Effector memory CD8-positive, alpha-beta T cell (primary cell): ENCODE measurements at places on chromosomes 7 and 10.

DNA sequence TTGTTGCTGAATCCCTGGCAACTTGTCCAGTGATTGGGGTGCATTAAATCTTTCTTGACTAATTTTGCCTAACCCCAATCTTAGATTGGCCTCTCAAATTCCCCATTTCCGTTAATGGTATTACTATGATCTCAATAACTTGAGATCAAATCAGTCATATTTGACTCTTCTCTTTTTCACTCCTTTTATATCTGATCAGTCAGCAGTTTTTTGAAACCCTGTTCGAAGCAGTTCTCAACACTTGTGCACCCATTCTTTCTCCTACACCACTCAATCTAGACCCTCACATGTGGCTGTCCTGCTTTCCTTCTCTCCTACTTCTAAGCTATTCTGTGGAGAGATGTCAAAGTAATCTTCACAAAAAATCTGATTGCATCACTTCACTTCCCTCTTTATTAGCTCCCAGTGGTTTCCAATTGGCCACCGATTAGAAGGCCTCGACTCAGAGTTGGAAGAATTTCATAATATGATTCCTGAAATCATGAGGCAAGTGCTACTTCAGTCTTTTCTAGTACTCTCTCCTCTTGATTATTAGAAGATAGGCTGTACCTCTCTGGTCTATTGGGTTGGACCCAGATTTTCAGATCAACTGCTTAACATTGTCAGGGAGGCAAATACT is 128.9 kb downstream of the ZNF365 start:
- H3K36me3 ChIP-seq, result no peaks in the 10 kb centered on the region
- no peak overlapping the region for H3K27ac ChIP-seq
- no peak overlapping the region for H3K4me3 ChIP-seq

GRCh38 chr7:143434660-143435059 is 8.6 kb upstream of the TAS2R60 start:
- peaks cover 35% of the 10 kb centered on the region for H3K27me3 ChIP-seq
- no peak for DNase-seq
- peaks cover 4% of the 10 kb centered on the region for H3K36me3 ChIP-seq
- H3K27ac ChIP-seq, result no peak overlapping the region
- H3K4me3 ChIP-seq, result no peak overlapping the region

DNA sequence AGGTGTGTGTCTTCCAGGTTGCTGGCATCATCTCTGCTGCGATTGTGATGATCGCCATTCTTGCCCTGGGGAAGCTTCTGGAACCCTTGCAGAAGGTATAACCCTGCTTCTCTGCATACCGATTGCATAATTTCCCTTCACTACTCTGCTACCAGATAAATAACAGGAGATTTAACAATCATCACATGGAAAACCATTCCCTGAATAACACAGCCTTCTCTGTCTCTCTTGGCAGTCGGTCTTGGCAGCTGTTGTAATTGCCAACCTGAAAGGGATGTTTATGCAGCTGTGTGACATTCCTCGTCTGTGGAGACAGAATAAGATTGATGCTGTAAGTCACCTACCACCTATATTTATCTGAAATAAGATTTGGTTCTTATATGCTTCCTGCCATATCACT is 33.8 kb downstream of the SLC26A4 start:
- no peak for DNase-seq
- H3K27me3 ChIP-seq, result peaks cover 41% of the 10 kb centered on the region
- H3K36me3 ChIP-seq, result no peaks in the 10 kb centered on the region
- no peaks in the 10 kb centered on the region for H3K4me1 ChIP-seq
- H3K4me3 ChIP-seq, result no peak overlapping the region
- no peak overlapping the region for H3K27ac ChIP-seq

DNA sequence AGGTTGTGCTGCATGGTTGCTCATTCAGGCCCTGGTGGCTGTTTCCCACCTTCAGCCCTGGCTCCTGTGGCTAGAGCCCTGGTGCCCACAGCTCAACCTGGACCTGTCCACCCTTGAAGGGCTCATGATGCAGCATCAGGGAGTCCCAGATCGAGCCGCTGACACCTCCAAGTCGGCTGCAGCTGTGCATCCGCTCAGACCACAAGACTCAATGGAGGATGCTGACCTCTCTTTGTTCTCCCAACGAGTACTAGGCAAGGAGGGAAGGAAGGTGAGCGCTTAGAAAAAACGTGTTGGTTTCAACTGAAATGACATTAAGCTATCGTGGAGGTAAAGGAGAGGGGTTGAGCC is 9.5 kb upstream of the C10orf95 start:
- H3K4me3 ChIP-seq, result peak overlapping the region; percentile 93
- peaks cover 8% of the 10 kb centered on the region for H3K36me3 ChIP-seq
- no peaks in the 10 kb centered on the region for H3K27me3 ChIP-seq
- H3K4me1 ChIP-seq, result peaks cover 21% of the 10 kb centered on the region
- DNase-seq, result no peak

- H3K27ac ChIP-seq, result no peak overlapping the region
- H3K4me1 ChIP-seq, result peaks cover 3% of the 10 kb centered on the region
- H3K4me3 ChIP-seq, result peak overlapping the region; percentile 66
- H3K36me3 ChIP-seq, result no peaks in the 10 kb centered on the region
- no peak for DNase-seq
- peaks cover 71% of the 10 kb centered on the region for H3K27me3 ChIP-seq
These were observed 1.0 kb upstream of the FAM20C start for GRCh38 chr7:191105-191980.

GRCh38 chr10:70504521-70505358 is 26.2 kb downstream of the PALD1 start:
- DNase-seq, result no peak
- H3K27me3 ChIP-seq, result peaks cover 17% of the 10 kb centered on the region
- no peak overlapping the region for H3K4me3 ChIP-seq
- H3K27ac ChIP-seq, result no peak overlapping the region
- H3K36me3 ChIP-seq, result no peaks in the 10 kb centered on the region

GRCh38 chr10:78909221-78909620 is 159.5 kb upstream of the ZMIZ1 start:
- H3K4me1 ChIP-seq, result no peaks in the 10 kb centered on the region
- no peak overlapping the region for H3K27ac ChIP-seq
- H3K4me3 ChIP-seq, result no peak overlapping the region
- no peaks in the 10 kb centered on the region for H3K36me3 ChIP-seq
- no peak for DNase-seq

GRCh38 chr10:69965086-69965485 is 87.6 kb upstream of the MACROH2A2 start:
- DNase-seq, result no peak
- peaks cover 53% of the 10 kb centered on the region for H3K27me3 ChIP-seq
- no peak overlapping the region for H3K4me3 ChIP-seq
- H3K27ac ChIP-seq, result no peak overlapping the region
- no peaks in the 10 kb centered on the region for H3K36me3 ChIP-seq

- no peak overlapping the region for H3K27ac ChIP-seq
- no peak overlapping the region for H3K4me3 ChIP-seq
- peaks cover 41% of the 10 kb centered on the region for H3K27me3 ChIP-seq
- H3K36me3 ChIP-seq, result no peaks in the 10 kb centered on the region
- no peak for DNase-seq
- peaks cover 12% of the 10 kb centered on the region for H3K4me1 ChIP-seq
These were observed 67.6 kb downstream of the CAV1 start for GRCh38 chr7:116592445-116592844.

GRCh38 chr7:84070770-84071169 is 123.8 kb downstream of the SEMA3A start:
- no peak for DNase-seq
- no peaks in the 10 kb centered on the region for H3K27me3 ChIP-seq
- no peak overlapping the region for H3K4me3 ChIP-seq
- H3K36me3 ChIP-seq, result no peaks in the 10 kb centered on the region
- H3K27ac ChIP-seq, result no peak overlapping the region
- H3K4me1 ChIP-seq, result no peaks in the 10 kb centered on the region

DNA sequence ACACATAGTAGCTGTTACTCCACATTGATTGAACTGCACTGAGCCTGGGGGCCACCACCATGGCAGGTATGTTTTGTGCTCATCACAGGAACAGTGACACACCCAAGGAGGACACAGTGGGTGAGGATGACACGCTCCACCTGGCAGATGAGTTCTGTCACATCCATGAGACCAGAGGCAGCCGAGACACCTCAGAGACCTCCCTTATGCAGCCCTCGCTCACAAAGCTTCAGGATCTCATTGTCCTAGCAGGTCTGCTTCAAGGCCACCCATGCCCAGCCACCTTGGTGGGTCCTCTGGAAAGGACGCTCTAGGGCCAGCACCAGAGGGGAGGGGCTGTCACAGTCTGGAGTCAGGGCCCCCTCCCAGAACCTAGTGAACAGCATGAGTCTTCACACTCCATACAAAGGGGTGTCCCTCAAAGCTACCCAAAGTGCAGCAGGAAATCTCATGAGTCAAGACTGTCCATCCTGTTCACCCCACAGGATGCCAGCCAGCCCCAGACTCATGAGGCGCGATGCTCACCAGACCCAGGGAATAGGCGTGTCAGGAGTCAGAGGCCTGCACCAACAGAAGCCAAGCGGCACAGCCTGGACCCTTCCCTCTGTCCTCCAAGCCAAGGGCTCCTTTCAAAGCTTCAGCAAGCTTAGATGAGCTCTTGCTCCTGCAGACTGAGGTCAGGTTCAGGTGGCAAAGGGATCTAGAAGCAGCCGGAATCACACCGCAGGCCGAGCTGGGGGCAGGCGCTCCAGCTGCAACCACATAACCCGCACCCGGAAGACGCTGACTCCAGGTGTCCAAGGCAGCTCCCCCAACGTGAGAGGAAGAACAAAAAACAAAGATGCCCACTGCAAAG is 9.6 kb downstream of the FAM53B start:
- H3K36me3 ChIP-seq, result peaks cover 48% of the 10 kb centered on the region
- peak overlapping the region; percentile 96 for H3K27ac ChIP-seq

GRCh38 chr7:95781961-95782586 is 9.7 kb downstream of the DYNC1I1 start:
- DNase-seq, result no peak
- no peaks in the 10 kb centered on the region for H3K36me3 ChIP-seq
- no peaks in the 10 kb centered on the region for H3K4me1 ChIP-seq
- peaks cover 9% of the 10 kb centered on the region for H3K27me3 ChIP-seq
- no peak overlapping the region for H3K4me3 ChIP-seq

- peaks cover 19% of the 10 kb centered on the region for H3K36me3 ChIP-seq
- H3K4me1 ChIP-seq, result no peaks in the 10 kb centered on the region
- no peak for DNase-seq
- no peak overlapping the region for H3K4me3 ChIP-seq
These were observed 46.4 kb downstream of the CASD1 start for GRCh38 chr7:94556028-94556427.

DNA sequence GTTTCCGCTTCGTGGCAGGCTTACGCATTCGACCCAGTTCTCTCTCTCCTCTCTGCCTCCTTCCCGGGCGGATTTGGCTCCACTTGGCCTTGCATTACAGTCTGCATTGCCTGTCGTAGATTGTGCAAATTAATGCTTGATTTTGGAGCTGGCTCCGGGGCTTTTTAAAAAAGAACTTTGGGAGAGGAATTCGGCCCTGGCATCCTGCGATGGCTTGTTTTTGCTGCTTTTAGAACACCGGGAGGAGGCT is 767 bp downstream of the EIF4EBP2 start:
- peaks cover 36% of the 10 kb centered on the region for H3K4me1 ChIP-seq
- peaks cover 23% of the 10 kb centered on the region for H3K36me3 ChIP-seq
- peak overlapping the region; percentile 100 for H3K4me3 ChIP-seq

GRCh38 chr10:86979977-86980448 is 11.7 kb downstream of the ADIRF start:
- H3K27me3 ChIP-seq, result peaks cover 7% of the 10 kb centered on the region
- H3K4me3 ChIP-seq, result no peak overlapping the region
- no peaks in the 10 kb centered on the region for H3K36me3 ChIP-seq

- H3K4me3 ChIP-seq, result no peak overlapping the region
- peaks cover 35% of the 10 kb centered on the region for H3K27me3 ChIP-seq
- DNase-seq, result no peak
- H3K36me3 ChIP-seq, result no peaks in the 10 kb centered on the region
- no peaks in the 10 kb centered on the region for H3K4me1 ChIP-seq
- no peak overlapping the region for H3K27ac ChIP-seq
These were observed 174.4 kb upstream of the PLXNA4 start for GRCh38 chr7:132750530-132751217.

DNA sequence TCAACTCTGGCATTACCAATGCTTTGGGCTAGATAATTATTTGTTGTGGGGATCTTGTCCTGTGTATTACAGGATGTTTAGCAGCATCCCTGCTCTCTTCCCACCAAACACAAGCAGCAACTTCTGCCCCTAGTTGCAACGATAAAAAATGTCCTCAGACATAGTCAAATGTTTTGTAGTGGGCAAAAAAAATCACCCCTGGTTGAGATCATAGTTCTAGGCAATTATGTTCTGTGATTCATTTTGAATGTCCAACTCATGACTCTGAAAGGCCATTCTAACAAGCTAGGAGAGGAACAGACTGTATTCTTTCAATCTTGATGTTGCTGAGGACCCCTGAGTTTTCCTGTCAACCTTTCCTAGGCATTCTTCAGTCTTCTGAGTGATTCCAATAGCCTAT is 79.5 kb downstream of the RTKN2 start:
- H3K27me3 ChIP-seq, result no peaks in the 10 kb centered on the region
- H3K36me3 ChIP-seq, result no peaks in the 10 kb centered on the region
- no peak for DNase-seq

DNA sequence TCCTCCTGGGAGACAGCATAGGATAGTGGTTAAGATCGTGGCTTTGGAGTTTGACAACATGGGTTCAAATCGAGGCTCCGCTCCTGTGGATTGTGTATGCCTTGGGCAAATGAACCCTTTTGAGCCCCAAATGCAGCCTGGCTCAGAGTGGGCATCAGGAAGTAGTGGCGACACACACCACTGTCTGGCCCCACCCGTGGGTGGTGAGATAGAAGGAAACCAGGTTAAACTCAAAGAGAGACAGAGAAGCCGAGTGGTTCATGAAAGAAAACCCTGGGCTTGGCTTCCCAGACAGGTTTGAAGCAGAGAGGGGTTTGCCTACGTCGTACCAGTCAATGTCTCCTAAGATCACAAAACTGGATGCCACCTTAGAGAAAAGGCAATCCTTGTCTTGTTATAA is 57.7 kb downstream of the PRTFDC1 start:
- H3K36me3 ChIP-seq, result no peaks in the 10 kb centered on the region
- H3K4me1 ChIP-seq, result peaks cover 32% of the 10 kb centered on the region
- peak; percentile 38 for DNase-seq
- H3K27me3 ChIP-seq, result no peaks in the 10 kb centered on the region

DNA sequence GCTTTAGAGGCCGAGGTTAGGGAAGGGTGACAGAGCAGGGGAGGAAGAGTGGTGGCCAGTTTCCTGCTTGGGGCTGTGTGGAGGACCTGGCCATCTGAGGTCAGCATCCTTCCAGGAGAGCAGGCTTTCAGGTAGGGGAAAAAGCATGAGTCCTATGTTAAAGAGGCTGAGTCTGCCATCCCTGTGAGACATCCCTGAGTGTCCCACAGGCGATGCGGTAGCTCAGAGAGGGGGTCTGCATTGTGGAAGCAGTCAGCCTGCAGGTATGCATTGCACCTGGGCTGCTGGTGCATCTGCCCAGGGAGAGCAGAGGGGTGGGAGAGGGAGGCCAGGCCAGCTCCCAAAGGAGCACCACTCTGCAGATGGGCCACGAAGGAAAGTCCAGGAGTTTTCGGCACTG is 282.1 kb upstream of the ZNF32 start:
- peaks cover 3% of the 10 kb centered on the region for H3K4me1 ChIP-seq
- DNase-seq, result no peak
- H3K27ac ChIP-seq, result no peak overlapping the region
- H3K36me3 ChIP-seq, result no peaks in the 10 kb centered on the region
